COLO829 (cell line): ENCODE measurements at places on chromosomes 1 and 21.
A peak's percentile ranks its signal among the peaks of the same experiment; 100 is the strongest.

DNA sequence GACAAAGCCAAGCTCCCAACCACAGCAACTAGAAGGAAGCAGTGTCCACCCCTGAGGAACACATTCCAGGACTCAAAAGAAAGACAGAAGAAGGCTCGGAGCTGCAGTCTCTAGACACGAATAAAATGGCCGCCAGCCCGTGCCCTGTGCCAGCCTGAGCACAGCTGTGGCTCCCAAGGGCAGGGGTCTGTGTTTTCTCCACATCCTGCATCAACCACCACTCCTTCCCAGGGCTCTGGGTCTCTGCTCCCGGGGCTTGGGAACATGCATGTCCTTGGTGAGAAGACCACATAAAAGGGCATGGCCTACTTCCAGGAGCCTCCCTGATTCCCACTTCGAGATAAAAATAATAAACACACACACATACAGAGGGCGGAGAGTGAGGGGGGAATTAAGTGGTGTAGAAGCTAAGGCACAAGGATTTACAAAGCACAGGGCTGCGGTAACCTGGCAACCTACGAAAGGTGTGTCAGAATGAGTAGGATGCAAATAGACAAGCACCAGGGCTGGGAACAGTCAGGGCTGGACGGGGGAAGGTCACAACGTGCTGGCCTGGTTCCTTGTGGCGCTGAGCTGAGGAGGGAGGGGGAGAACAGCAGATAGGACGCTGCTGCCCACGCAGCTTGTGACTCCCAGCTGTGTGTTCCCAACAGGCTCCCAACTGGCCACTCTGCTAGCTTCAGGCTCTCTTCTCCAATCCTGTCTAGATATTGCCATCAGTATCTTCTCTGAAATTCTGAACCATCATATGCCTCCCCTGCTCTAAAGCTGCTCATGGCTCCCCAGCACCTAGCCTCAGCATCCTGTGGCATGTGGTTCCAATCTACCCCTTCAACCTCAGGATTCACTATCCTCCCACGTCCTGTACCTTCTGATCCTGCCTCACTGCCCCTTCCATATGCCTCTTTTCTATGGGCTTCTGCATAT, 72.5 kb downstream of the CD34 start:
- no peak for DNase-seq

DNA sequence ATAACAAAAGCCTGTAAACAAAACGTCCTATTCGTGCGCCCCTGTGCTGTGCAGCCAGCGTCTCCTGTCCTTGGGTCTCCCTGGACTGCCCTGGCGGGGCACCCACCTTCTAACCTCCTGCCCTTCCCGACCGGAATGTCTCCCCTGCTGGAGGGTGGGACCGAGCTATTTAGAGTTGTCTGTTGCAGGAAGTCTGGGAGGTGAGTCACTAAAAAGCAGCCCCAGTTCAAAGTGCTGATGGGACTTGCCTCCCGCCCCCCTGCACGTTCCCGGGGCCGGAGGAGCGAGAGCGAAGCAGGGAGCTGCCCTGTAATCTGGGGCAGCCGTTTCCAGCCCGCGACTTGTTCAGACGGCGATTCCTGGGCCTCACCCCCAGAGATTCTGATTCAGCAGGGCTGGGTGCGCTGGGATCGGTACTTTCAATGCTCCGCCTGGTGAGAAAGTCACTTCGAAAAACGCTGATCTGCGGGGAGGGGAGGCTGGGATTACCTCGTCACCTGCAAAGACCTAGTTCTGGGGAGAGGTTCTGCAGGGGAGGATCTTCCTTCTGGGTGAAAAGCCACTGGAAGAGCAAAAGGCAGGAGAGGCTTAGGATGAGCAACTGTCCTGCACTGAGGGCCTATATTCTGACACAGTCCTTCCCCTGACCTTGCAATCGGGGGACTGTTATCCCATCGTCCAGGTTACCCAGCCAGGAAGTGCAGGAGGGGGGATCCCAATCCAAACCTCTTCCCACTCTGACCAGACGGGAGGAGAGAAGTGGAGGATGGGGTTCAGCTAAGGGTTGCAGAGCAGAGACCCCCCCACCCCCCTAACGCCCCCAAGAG, 1.2 kb upstream of the DHRS3 start:
- no peak for DNase-seq

- DNase-seq, result no peak
Measured at GRCh38 chr1:113792986-113793385, 19.3 kb downstream of the RSBN1 start.

DNA sequence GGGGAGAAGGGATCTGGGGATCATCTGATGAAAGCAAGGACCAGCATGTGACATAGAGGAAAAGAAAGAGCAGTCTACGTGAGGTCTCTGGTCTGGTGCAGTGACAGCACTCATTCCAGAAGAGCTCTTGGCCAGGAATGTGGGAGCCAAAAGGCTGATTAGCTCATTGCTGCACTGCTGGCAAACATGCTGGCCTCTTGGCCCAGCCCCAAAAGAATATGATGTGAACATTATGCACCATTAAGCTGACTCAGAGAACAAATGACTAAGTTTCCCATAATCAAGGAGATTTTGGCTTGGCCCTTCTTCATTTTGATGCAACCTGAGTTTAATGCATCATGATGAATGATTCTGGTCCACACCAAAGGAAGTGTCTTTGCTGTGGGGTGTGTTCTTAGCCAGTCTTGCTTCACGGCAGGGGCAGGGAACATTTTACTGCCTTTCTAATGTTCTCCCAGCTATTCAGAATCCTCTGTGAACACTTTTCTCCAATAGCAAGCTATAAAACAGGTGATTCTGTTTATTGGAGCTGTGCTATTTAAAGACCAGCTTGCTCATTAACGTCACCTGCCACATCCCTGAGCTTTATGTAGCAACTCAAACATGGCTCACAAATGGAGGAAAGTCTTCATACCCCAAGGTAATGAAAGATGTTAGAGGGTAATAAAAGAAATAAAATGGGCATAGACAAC, 55.1 kb downstream of the PCBP3 start:
- no peak for DNase-seq

DNA sequence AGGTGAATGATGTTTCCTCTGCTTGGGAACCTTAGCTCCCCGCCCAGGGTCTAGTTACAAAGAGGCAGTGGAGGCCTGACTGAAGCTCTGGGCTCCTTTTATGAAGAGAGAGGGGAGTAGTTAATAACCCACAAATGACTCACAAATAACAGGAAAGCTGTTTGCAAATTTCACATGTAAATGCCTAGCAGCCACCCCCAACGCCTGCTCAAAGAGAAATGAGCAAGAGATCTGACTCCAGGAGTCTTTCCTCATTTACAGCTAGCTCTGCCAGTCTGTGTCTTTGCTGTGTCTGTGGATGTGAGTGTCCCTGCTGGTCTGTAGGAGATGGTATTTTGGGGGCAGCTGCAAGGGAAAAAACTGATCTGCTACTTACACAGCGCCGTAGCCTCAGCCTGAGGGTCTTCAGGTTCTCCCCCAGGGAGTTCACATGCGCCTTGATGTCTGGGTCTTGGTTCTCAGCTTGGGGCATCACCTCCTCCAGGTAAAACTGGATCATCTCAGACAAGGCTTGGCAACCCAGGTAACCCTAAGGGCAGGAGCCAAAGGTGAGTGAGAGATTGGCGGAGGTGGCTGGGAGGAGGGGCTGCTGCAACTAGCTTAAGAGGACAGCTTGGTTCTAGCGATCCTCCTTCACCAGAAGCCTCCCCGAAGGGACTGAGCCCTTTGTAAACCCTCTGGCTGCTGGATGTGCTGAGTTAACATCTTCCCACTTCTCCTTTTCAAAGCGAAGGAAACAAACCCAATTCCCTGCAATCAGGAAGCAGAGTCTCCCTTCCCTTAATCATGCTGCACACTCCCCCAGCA, at the start of gene IL19:
TSS of gene IL19 (plus strand) at position 243 of the 807 bp plus-strand sequence. CDS start 65,890 bp downstream, outside the sequence.
- DNase-seq, result peak; percentile 75

DNA sequence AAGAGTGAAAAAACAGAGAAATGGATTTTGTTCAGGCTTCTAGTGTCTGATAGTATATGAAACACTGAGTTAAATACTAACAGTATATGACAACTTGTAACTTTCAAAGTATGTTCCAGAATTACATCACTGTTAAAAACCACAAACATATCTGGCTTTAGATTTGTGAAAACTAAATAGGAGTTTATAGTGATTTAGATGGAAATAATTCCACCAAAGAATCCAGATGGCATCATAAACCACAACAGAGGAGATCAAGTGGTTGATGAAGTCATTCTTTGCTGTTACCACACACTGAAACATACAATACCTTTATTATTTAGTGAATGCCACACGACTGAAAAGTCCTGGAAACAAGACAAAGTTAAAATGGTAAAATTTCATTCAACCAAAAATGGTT, 37.2 kb downstream of the ALG14 start:
- peak; percentile 52 for DNase-seq

DNA sequence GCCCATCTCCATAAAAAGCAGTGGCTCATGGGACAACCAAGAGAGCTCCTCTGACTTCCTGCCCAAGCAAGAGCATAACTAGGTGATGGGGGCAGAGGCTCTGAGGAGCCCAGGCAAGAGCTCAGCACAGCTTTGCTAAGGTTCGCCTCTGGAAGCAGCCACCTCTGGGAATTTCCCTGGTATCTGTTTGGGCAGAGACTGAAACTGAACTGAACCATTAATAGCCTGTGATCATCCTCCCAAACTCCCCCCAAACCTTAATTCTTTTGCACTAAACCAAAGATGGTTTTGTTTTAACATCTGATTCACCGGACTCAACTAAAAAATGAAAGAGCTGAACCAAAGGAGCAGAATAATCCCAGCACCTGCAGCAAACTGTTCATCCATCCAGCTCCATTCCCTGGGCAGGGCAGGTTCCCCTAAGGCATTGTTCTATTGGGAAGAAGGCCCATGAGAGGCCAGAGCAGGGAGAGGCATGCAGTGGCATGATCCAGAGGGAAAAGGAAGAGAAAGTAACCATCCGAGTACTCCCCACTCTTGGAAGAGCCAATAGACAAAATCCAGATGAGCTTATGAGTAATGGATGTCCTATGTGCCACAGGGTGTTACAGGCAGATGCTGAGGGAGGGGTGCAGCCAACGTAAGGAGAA, 77.8 kb upstream of the KAZN start:
- DNase-seq, result no peak
